Fibroblast of skin of left quadriceps (primary cell): ENCODE measurements at places on chromosomes 16 and 17.
A peak's percentile ranks its signal among the peaks of the same experiment; 100 is the strongest.

DNA sequence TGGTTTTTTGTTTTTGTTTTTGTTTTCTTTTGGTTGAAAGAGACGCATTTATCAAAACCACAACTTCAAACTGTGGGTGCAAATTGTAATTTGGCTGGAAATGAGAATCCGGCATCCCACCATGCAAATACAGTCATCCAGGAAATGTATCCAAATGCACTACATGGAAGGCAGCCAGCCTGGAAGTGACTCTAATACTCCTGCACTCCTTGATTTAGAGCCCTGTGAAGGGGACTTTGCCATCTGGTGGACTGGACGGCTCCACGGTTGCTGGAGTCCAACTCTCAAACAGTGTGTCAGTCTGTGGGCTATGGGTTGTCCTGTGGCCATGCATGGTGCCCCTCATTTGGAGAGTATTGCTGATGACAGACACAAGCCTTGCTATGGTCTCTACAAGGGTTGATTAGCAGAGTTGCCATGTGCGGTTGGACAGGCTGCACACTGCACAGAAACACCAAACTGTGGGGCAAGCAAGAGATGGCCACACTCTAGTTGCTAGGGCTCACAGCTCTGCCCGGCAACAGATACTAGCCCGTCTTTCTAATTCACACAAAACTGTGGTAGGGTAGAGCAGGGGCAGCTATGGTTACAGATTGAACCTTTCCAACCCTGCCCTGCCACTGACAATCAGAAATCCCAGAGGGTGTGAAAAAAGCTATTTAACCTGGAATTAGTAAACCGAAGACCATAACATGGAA, 62.4 kb downstream of the VAT1L start:
- no peak for DNase-seq

GRCh38 chr17:75487351-75488070, 27.8 kb downstream of the CASKIN2 start:
- no peak for DNase-seq

- DNase-seq = no peak
These were observed 4.1 kb downstream of the SMTNL2 start for GRCh38 chr17:4588391-4588790.

DNA sequence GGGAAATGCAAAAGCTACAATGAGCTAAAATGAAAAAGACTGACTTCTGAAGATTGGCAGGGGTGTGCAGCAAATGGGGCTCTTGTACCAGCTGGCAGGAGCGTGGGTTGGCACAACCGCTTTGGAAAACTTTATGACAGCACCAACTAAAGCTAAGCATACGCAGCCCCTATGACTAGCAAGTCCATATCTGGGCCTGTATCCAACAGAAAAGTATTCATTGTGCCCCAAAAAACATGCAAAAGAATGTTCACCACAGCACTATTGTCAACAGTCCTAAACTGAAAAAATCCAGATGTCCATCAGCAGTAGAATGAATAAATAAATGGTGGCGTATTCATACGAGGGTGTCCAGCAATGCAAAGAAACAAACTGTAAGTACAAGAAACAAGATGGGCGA, 22.6 kb upstream of the ITGA3 start:
- DNase-seq = no peak

DNA sequence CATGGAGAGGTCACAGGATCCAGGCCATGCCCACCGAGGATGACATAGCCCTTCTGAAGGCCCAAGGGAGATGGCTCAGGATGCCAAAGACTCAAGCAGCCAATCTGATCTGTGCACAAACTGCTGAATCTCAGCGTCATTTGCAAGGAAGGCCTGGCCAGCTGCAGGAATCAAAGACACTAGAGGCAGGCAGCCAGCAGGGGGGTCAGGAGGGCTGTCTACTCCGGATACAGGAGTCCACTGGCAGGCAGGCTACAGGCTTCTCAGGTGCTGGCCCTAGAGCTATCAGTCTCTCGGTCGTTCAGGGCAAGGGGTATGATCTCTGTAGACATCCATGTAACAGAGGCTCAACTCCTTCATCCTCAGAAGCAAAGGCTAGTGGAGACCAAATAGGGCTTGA, 1735.3 kb downstream of the TP53TG3F start:
- no peak for DNase-seq

GRCh38 chr17:31269578-31269983, 27.5 kb downstream of the OMG start:
- DNase-seq = peak; percentile 99

- peak; percentile 91 for DNase-seq
These were observed at the start of gene DNAH2 for GRCh38 chr17:7716901-7717755. Gene DNAH2, plus strand, starts transcription at chr17:7717744. Its CDS starts 1,991 bp downstream, at chr17:7719735.

DNA sequence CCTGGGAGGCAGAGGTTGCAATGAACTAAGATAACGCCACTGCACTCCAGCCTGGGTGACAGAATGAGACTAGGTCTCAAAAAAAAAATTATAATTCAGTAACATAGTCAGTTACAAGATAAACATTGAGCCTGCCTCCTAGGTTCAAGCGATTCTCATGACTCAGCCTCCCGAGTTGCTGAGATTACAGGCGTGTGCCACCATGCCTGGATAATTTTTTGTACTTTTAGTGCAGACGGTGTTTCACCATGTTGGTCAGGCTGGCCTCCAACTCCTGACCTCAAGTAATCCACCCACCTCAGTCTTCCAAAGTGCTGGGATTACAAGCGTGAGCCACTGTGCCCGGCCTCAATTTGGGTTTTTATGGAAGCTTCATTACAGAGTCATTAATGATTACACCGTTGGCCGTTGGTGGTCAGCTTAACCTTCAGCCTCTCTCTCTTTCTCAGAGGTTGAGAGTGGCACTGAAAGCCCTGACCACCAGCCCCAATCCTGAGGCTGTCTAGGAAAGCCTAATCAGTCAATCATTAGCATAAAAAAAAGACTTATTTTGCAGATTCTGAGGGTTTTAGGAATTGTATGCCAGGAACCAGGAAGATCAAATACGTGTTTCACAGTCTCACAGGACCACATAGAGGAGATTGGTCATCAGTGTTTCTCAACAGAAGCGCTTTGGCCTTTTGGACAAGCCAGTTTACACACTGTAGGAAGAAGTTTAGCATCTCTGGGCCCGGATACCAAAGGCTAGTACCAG, 1.3 kb upstream of the LRRC37A3 start:
- no peak for DNase-seq

GRCh38 chr16:194516-194915, 14.3 kb downstream of the HBQ1 start:
- DNase-seq = no peak

- no peak for DNase-seq
These were observed 33.7 kb upstream of the MFSD6L start for GRCh38 chr17:8832711-8833352.

DNA sequence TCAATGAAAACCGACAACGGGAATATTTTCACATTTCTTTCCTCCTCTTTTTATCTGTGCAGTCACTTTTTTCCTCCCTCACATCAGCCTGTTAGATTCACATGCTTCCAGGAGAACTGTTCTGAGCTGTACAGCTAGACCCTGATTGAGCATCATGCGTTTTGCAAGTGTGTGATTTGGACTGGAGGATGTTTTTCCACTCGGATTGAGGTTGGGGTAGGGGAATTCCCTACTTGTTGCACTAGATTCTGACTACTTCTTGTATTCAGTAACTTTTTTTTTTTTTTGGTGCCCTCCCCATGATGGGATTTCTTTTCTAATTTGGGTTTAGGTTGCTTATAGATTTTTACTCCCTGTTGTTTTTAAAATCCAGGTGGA, 4.8 kb downstream of the MSI2 start:
- no peak for DNase-seq

DNA sequence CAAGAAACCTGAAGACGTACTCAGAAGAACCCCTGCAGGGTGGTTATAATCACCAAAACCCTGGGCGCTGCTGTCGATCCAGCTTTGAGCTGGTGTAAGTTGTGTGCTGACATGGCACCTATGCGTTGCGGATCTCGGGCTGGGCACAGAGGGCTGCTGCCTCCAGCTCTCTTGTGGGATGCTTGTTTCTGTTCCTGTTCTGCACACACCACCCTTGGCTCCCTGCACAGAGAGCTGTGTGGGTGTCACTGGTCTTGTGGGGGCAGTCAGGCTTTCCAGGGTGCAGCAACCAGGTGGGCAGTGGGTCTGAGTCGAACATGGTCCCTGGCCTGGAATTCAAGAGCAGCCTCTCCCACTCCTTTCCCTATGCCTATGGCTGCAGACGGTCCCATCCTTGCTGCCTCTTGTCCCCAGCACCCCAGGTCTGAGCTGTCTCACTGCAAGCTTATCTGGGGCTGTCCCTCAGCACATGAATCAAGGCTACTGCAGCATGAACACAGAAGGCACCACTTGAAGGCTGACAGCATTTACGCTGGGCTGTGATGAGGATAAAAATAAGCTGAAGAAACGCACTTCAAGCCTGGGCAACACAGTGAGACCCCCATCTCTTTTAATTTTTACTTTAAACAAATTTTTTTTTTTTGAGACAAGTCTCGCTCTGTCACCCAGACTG, 20.1 kb downstream of the ZNF276 start:
- no peak for DNase-seq

- no peak for DNase-seq
These were observed 547.7 kb downstream of the KCNJ2 start for GRCh38 chr17:70717042-70717441.

- no peak for DNase-seq
These were observed 34.0 kb downstream of the ZFPM1 start for GRCh38 chr16:88487124-88487432.
